ENCODE measurements at places on chromosomes 13 and 19. TPM values are rescaled to one million over a fixed set of nuclear protein-coding genes. Genes with fewer than 3 reads are reported as not detected.

ZNF729 gene
- total RNA-seq, result not detected

GTPBP3 gene
- 66.0 TPM for total RNA-seq

ZNF823 gene
- 5.7 TPM for total RNA-seq

CUL4A gene
- 82.7 TPM for total RNA-seq

ZNF585A gene
- 4.4 TPM for total RNA-seq

MBD3L2 gene
- total RNA-seq, result not detected

LILRB1 gene
- total RNA-seq, result 2.8 TPM

MRPL4 gene
- 56.6 TPM for total RNA-seq

MAST1 gene
- total RNA-seq, result 0.43 TPM

ADAMTS10 gene
- 57.2 TPM for total RNA-seq

ZNF865 gene
- total RNA-seq, result 16.3 TPM

POU2F2 gene
- 37.5 TPM for total RNA-seq

PTH2 gene
- not detected for total RNA-seq

PPM1N gene
- 7.0 TPM for total RNA-seq

PKN1 gene
- 170 TPM for total RNA-seq

COX7A1 gene
- not detected for total RNA-seq

ZNF576 gene
- total RNA-seq, result 19.6 TPM

EDNRB gene
- 0.35 TPM for total RNA-seq

ZNF132 gene
- 4.9 TPM for total RNA-seq

ZNF600 gene
- 35.4 TPM for total RNA-seq

METTL21C gene
- total RNA-seq, result not detected

MADCAM1 gene
- 0.40 TPM for total RNA-seq

ATP1A3 gene
- total RNA-seq, result 6.9 TPM

C1QTNF9B gene
- not detected for total RNA-seq

IFNL1 gene
- total RNA-seq, result not detected

TJP3 gene
- total RNA-seq, result 19.4 TPM

CEACAM16 gene
- not detected for total RNA-seq

KASH5 gene
- 0.26 TPM for total RNA-seq

ZNF700 gene
- total RNA-seq, result 18.9 TPM

SUGT1 gene
- 32.0 TPM for total RNA-seq

TNFSF13B gene
- 7.2 TPM for total RNA-seq

LRRC25 gene
- 0.30 TPM for total RNA-seq

ZNF776 gene
- 14.3 TPM for total RNA-seq

FSD1 gene
- total RNA-seq, result 2.9 TPM

PODNL1 gene
- not detected for total RNA-seq

GARIN5B gene
- not detected for total RNA-seq

MED16 gene
- 92.4 TPM for total RNA-seq

LRCH1 gene
- total RNA-seq, result 16.0 TPM

PRR36 gene
- total RNA-seq, result 0.85 TPM

ZNF444 gene
- total RNA-seq, result 51.4 TPM

ADAMTSL5 gene
- 7.6 TPM for total RNA-seq

TRPM4 gene
- 0.89 TPM for total RNA-seq
